ENCODE measurements at places on chromosomes 6 and 20.

GRCh38 chr6:169008641-169009257 is 244.9 kb downstream of the THBS2 start:
- no peaks in the 10 kb centered on the region for H3K27me3 ChIP-seq
- no peaks in the 10 kb centered on the region for H3K4me1 ChIP-seq
- no peaks in the 10 kb centered on the region for H3K36me3 ChIP-seq
- no peak for DNase-seq
- no peak overlapping the region for H3K4me3 ChIP-seq

DNA sequence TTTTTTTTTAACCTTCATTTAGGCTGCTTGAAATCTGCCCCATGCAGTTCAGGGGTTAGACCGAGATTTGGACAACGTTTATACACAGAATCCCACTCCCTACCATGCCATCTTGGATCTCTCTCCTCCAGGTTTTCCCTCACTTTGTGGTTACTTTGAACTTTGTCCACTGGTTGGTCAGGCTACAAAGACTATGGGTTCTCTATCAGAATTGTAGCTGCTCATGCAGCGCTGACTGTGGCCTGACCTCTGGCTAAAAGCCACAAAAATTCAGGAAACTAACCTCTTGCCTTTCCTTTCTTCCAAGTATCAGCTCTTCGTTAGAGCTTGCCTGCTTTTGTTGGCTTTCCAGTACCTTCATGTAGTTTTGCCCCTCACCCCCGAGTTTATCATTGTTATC is 44.9 kb upstream of the KCNG1 start:
- H3K4me1 ChIP-seq = no peaks in the 10 kb centered on the region
- H3K36me3 ChIP-seq = no peaks in the 10 kb centered on the region
- no peak overlapping the region for H3K27ac ChIP-seq
- no peak for DNase-seq
- no peaks in the 10 kb centered on the region for H3K27me3 ChIP-seq
- H3K4me3 ChIP-seq = no peak overlapping the region

DNA sequence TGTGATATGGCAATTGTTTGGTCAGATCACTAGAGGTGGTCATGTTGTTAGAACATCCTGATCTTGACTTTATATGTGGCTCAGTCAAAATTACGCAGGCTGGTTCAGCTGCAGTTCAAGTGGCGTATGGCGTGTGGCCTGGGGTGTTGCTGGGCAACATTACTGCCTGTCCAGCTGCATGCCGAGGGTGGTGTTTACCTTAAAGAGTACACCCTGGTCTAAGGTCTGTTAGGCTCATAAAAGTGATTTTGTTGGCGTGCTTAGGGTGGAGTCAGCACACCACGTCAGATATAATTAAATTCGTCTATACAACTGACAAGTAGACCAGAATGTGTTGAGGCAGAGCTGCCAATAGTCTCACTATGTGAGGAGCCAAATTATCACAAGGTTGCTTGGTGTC is 55.6 kb upstream of the NEDD9 start:
- H3K36me3 ChIP-seq = no peaks in the 10 kb centered on the region
- no peak overlapping the region for H3K4me3 ChIP-seq
- H3K27me3 ChIP-seq = no peaks in the 10 kb centered on the region
- no peaks in the 10 kb centered on the region for H3K4me1 ChIP-seq
- H3K27ac ChIP-seq = no peak overlapping the region

GRCh38 chr6:84556541-84557335 is 207.7 kb downstream of the TBX18 start:
- H3K4me3 ChIP-seq = no peak overlapping the region
- no peak overlapping the region for H3K27ac ChIP-seq
- no peaks in the 10 kb centered on the region for H3K27me3 ChIP-seq

DNA sequence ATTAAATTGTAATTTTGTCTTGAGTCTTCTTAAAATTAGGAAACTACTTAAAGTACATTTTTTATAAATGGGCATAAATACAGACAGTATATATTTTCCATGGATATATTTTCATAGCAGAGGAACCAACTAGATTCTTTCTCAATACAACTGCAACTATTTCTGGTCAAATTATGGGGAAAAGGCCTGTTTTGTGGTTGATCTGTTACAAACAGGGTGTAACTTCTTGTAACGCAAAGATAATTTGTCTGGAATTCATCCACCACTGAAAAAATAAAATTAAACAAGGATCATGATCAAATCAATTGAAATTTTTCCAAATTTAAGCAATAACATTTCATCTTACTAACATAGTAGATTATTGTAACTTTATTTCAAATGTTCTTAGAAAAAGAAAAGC is 67.2 kb upstream of the RNF146 start:
- H3K4me3 ChIP-seq = no peak overlapping the region
- DNase-seq = no peak
- no peak overlapping the region for H3K27ac ChIP-seq
- H3K36me3 ChIP-seq = no peaks in the 10 kb centered on the region

DNA sequence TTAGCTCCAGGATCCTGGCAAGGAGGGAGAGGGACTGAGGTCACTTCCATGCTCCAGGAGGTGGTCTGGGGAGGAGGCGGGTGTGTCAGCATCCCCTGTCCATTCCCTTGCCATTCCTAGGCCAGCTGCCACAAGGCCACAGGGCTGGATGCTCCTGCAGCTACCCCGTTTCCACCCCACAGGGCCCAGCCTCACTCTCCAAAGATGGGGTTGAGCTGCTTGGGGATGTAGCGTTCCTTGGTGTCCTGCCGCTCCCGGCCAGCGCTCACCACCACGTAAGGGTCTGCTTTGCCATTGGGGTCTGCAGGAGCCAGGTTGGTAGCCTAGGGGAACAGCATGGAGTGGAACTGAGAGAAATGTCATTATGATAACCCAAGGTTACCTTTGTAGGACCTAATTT is 23.0 kb downstream of the ERGIC3 start:
- DNase-seq = no peak
- no peaks in the 10 kb centered on the region for H3K27me3 ChIP-seq
- no peaks in the 10 kb centered on the region for H3K36me3 ChIP-seq
- H3K27ac ChIP-seq = no peak overlapping the region

- no peaks in the 10 kb centered on the region for H3K4me1 ChIP-seq
- H3K4me3 ChIP-seq = no peak overlapping the region
- DNase-seq = no peak
- no peaks in the 10 kb centered on the region for H3K36me3 ChIP-seq
- no peaks in the 10 kb centered on the region for H3K27me3 ChIP-seq
- no peak overlapping the region for H3K27ac ChIP-seq
Measured at GRCh38 chr6:148629592-148630465, 117.0 kb upstream of the UST start.

GRCh38 chr20:17803765-17804164 is 104.0 kb downstream of the BANF2 start:
- no peak for DNase-seq
- no peak overlapping the region for H3K4me3 ChIP-seq
- H3K27me3 ChIP-seq = no peaks in the 10 kb centered on the region
- H3K27ac ChIP-seq = no peak overlapping the region

DNA sequence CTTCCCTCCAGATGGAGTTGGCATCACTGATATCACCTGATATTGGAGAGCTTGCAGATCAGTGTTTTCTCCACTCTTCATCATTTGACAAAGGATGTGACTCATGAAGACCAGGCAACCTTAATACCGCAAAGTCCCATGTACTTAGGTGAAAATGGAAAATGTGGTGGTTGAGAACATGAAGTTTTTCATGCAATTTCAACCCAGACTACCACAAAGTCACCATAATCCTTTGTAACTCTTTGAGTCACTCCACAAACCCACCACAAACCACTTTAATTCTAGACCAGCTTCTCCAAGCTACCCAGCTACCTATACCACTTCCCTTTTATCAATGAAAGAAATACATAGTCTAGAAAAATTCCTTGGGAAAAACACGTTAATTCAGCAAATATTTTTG is 7.1 kb downstream of the NHLRC1 start:
- no peaks in the 10 kb centered on the region for H3K36me3 ChIP-seq
- H3K4me1 ChIP-seq = no peaks in the 10 kb centered on the region
- no peaks in the 10 kb centered on the region for H3K27me3 ChIP-seq

DNA sequence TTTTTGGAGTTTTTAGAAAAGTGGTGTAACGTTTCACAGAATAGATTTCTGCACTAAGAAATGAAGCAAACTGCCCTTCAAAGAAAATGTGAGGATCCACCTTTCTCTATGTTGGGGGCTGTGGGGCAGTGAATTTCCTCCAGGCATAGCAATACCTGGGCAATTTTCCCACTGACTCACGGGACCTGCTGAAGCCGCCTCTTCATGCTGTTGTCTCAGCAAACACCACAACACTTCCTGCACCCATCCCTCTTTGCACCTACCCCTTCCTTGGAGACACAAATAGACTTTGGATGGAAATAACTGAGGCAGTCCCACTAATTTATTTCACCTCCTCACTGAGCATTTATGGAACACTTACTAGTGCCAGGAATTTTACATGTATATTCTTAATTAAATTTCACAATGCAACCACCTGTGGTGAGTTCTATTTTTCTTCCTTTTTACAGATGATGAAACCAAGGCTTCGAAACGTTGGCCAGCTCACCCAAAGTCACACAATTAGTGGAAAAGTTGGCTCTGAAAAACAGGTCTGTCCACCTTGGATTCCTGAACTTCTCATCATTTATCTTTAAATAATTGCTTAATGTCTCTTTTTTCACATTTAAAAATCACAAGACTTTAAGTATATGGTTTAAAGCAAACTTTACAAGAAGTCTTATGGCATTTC is 17.2 kb upstream of the ADGRF1 start:
- no peak for DNase-seq
- no peak overlapping the region for H3K4me3 ChIP-seq
- no peaks in the 10 kb centered on the region for H3K36me3 ChIP-seq
- H3K4me1 ChIP-seq = no peaks in the 10 kb centered on the region
- no peak overlapping the region for H3K27ac ChIP-seq

DNA sequence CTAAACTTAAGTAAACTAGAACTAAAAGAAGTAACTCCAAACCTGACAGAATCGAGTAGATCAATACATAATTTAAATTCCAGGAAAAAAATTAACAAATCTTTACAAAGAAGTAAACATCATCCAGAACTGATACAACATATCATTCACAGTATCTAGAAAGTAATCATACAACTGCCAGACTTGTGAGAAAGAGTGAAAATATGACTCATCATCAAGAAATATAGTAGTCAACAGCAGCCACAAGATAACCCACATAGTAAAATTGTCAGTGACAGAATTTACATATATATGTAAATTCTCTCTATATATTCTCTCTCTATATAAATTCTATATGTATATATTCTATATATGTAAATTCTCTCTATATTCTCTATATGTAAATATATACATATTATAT is 242.8 kb upstream of the RGS17 start:
- H3K27me3 ChIP-seq = no peaks in the 10 kb centered on the region
- no peaks in the 10 kb centered on the region for H3K4me1 ChIP-seq
- H3K36me3 ChIP-seq = no peaks in the 10 kb centered on the region
- H3K4me3 ChIP-seq = no peak overlapping the region
- no peak for DNase-seq

- H3K4me1 ChIP-seq = no peaks in the 10 kb centered on the region
- no peak overlapping the region for H3K27ac ChIP-seq
- no peaks in the 10 kb centered on the region for H3K36me3 ChIP-seq
- DNase-seq = no peak
Measured at GRCh38 chr6:135117413-135117968, 62.9 kb upstream of the HBS1L start.

DNA sequence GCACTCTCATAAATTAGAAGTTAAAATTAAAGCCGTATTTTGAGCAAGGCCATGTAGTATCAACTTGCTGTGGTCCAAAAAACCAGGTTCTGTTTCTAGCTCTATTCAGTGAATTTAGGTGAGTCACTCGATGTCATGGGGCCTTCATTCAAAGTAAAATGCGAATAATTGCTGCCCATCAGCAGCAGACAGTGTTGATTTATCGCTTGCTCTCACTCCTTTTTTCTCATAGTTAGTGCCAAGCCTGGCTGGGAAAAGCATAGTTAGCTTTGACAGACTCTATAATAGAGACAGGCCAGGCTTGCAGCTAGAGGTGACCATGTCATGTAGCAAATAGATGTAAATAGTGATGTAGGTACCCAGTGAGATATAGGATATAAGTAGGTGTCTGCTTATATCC is 136.0 kb downstream of the EDN1 start:
- DNase-seq = no peak
- no peaks in the 10 kb centered on the region for H3K27me3 ChIP-seq
- H3K36me3 ChIP-seq = no peaks in the 10 kb centered on the region
- H3K27ac ChIP-seq = no peak overlapping the region

DNA sequence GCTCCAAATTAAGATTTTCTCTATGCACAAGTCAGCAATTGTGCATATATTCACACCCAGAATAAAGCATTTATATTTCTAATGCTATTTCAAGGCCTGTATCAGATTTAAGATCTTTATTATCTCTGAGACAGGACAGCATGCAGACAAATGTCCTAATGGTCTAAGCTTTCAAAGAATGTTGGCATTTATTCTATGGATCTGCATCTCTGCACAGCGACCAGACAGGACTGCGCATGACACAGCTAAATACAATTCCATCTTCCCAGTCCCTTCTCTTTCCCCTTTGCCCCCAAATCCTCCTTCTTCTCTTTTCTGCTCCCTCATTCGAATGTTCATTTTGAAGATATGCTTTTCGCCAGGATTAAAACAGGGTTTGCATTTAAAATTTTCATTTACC is 478.5 kb downstream of the PKHD1 start:
- no peak overlapping the region for H3K27ac ChIP-seq
- no peaks in the 10 kb centered on the region for H3K4me1 ChIP-seq
- no peaks in the 10 kb centered on the region for H3K36me3 ChIP-seq
- no peaks in the 10 kb centered on the region for H3K27me3 ChIP-seq
- no peak overlapping the region for H3K4me3 ChIP-seq
- DNase-seq = no peak

DNA sequence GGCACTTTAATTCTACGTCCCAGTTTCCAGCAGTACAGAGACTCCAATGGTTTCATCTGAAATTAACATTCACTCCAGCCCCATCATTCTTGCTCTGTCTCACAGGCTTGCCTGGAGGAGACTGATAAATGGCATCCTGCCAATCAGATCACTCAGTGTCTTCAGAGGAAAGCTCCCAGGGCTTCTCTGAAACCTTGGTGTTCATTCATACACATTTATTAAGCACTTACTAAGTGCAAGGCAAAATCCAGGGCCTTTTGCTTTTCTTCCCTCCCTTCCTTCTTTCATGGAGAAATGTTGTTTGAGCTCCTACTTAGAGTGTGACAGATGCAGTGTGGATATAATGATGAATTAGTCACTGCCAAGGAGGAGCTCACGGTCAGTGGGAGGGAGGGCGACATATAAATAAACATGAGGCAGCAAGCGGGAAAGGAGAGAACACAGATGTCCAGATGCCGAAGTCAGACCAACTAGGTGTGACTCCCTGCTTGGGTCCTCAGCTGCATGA is 106.7 kb upstream of the DTNBP1 start:
- no peaks in the 10 kb centered on the region for H3K27me3 ChIP-seq
- no peak for DNase-seq
- no peak overlapping the region for H3K4me3 ChIP-seq
- no peaks in the 10 kb centered on the region for H3K36me3 ChIP-seq
- no peak overlapping the region for H3K27ac ChIP-seq

GRCh38 chr20:32902456-32903420 is 44.0 kb downstream of the EFCAB8 start:
- H3K27me3 ChIP-seq = no peaks in the 10 kb centered on the region
- no peaks in the 10 kb centered on the region for H3K36me3 ChIP-seq
- no peak overlapping the region for H3K27ac ChIP-seq
- no peak for DNase-seq

GRCh38 chr6:107807196-107807811 is 16.8 kb downstream of the SCML4 start:
- DNase-seq = no peak
- H3K36me3 ChIP-seq = no peaks in the 10 kb centered on the region
- H3K27me3 ChIP-seq = no peaks in the 10 kb centered on the region
